ENCODE measurements at places on chromosomes 6 and 20.

- no peak for DNase-seq
Observed at GRCh38 chr6:31659649-31660380, 763 bp downstream of the C6orf47 start.

GRCh38 chr6:24441599-24441904 is 38.8 kb downstream of the MRS2 start:
- no peak for DNase-seq

GRCh38 chr20:1382670-1383069 is 10.2 kb downstream of the FKBP1A start:
- DNase-seq, result no peak

- no peak for DNase-seq
Observed at GRCh38 chr6:138204792-138205384, 13.4 kb downstream of the PBOV1 start.

- DNase-seq, result no peak
Observed at GRCh38 chr6:83847179-83847578, 6.0 kb upstream of the RIPPLY2 start.

DNA sequence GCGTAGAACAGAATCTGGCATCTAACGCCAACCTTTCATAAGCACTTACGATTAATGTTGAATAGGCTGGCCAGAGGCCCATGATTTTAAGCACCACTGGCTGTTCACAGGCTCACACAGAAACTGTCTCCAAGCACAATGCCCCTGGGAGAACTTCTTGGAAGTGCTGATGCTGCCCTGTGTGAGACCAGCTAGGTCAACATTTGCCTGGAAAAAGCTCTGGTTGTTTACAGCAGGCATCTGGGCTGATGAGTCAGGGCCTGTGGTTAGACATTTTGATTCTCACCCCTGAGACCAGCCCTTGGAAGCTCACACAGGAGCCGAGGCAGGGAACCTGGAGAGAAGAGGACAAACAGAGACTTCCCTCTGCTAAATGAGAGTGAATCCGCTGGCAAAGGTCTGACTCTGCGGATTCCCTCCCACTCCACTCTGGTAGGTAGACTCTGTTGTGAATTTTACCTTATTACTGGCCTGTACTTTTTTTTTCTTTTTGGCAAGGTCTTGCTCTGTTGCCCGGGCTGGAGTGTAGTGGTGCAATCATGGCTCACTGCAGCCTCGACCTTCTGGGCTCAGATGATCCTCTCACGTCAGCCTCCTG is 6.8 kb upstream of the SULF2 start:
- DNase-seq, result peak; percentile 80

DNA sequence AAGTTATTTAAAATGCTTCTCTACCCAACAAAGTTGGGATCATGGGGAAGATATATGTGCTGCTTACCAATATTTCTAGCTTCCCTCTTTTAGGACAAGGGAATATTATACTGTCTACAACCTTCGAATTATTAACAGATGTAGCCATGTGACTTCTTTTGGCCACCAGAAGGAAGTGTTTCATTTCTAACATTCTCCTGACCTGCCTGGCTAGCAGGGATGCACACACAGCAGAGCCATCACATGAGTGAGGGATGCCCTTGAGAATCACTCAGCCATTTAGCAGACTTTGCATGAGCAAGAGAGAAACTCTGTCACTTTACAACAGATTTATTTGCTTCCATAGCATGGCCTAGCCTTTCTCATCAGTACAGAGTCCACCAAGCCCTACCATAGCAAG is 230.7 kb upstream of the MARCKS start:
- no peak for DNase-seq

- DNase-seq, result no peak
Observed at GRCh38 chr20:39698752-39699151, 736.6 kb downstream of the DHX35 start.

GRCh38 chr6:105223242-105223641 is 43.4 kb upstream of the POPDC3 start:
- DNase-seq, result no peak

GRCh38 chr6:33288141-33288920 is 708 bp downstream of the WDR46 start:
- DNase-seq, result no peak

DNA sequence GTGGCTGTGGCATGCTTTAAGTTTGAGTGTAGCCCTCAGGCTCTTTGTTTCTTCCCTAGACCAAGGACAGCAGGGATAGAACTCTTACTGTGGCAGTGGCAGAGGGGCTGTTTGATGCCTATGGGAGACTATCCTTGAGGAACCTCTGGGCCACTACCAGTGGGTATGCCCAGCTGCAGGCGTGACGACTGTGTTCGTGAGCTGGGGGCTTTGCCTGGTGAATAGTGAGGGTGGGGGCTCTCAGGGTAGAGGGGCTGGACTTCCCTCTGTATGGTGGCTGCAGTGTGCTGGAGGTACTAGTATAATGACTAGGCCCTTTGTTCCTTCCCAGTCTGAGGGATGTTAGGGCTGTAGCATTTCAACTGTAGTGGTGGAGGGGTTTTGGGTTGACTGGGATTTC is 1242.0 kb downstream of the KHDRBS2 start:
- DNase-seq, result no peak

- no peak for DNase-seq
Observed at GRCh38 chr6:37321101-37321500, 32.7 kb upstream of the RNF8 start.

- DNase-seq, result no peak
Observed at GRCh38 chr20:3998998-3999397, 16.4 kb downstream of the RNF24 start.

GRCh38 chr6:109834595-109835437 is 143.3 kb upstream of the GPR6 start:
- no peak for DNase-seq

DNA sequence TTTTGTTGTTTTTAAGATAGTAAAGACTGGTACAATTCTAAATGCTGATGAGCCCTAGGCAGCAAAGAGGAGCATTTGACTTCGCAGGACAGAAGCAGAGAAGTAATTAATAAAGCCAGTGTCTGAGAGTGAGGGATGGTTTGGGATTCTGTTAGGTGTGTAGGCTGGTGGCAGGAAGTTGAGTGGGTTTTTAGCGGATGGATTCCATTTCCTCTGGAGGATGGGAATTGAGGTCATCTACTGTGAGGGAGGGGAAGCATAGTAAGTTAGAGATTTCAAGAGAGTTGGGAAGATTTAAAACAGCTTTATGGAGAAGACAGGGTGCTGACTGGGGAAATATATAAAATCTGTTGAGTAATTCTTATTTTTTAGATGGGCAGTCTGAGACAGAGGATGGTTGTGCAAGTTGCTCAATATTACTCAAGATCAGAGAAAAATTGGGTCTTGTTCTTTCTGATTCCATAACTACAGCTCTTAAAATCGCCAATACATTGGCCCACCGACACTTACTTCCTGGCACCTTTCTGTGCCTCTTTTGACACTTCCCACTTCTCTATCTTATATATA is 48.8 kb downstream of the PRL start:
- DNase-seq, result no peak

- DNase-seq, result no peak
Observed at GRCh38 chr6:42505385-42505718, 53.6 kb upstream of the TRERF1 start.

GRCh38 chr6:46079061-46079460 is 50.7 kb upstream of the ENPP4 start:
- no peak for DNase-seq

DNA sequence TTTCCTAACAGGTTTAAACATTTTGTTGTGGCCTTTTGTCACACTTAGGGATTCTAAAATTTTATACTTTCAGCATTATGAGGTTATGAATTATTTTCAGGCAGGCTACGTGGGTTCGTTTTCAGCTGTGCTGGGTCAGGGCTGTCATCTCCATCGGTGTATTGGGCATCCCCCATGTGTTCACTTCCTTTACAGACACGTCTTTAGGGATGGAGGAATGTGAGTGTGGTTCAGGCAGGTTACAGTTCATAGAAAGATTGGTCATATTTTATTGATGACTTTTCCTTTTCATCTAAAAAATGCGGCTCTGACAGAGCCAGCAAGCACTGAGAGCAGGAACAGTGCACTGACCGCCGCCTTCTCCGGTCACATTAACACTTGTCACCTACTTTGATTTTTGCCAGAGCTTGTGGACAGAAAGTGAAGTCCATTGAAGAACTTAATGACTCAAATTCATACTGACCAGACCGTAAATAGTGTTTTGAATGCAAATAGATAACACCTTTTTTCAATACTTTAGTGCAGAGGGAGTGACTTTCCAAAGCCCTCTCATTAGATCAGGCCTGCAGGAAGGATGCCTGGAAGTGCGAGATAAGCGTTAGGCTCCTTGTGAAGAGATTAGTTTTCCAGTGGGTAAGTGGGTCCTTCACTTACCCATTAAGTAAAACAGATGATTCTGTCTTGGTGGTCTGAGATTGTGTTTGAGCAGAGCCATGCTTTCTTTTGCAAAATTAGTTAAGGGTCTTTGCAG is 113.1 kb downstream of the TIAM2 start:
- no peak for DNase-seq

DNA sequence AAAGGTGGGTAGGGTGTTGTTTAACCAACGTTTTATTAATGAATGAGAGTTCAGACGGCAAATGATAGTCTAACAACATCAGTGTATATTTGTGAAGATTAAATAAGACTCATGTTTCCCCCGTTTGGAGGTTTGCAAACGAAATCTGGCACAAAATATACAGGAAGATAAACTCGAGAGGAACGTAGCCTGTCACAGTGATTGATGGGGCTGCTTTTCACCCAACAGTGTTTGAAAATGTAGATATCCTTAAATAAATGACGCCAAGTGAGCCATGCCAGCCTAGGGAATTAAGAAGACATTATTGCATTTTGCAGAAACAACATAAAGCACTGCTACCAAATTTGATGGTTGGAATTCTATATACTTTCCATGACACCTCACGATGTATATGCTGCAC is 696.5 kb upstream of the FLRT3 start:
- no peak for DNase-seq

DNA sequence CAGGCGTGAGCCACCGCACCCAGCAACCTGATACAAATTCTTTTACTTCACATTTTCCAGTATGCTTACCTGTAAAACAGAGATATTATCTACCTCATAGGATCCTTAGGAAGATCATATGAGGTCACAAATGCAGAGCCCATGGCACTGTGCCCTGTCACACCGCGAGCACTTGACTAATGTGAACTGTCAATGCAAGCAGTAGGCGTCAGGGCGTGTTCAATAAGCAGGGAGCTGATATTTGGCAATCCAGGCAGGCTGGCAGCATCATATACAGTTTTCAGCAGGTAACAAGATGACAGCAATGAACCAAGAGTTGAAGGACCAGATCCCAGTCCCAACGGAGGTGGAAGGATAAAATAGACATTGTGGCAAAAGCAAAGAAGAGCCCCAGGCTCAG is 14.6 kb upstream of the ARID1B start:
- DNase-seq, result no peak

DNA sequence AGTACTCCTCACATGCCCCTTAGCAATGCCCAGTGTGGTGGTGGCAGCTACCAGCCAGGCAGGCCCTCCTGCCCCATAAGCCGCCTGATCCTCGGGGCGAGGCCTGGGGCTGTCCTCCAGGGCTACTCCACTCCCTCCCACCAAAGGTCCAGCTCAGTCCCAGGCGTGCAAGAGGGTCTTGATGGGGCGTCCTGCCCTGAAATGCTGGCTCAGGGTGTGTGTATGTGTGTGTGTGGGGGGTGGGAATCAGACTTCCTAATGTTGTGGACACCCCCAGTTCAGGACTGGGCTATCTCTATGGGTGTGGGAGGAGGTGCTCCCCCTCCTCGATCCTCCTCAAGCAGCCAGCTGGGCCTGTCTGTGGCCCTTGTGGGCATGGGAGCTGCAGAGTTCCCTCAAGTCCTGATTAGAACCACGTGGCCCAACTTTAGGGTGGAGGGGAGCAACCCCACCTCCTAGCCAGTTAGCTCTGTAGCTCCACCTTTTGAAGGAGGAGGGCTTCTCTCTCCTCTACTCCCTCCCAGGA is 7.5 kb downstream of the HSPA12B start:
- no peak for DNase-seq

- no peak for DNase-seq
Observed at GRCh38 chr6:168496997-168497331, 56.0 kb downstream of the SMOC2 start.

GRCh38 chr6:150977281-150977680 is 111.8 kb downstream of the MTHFD1L start:
- no peak for DNase-seq

- no peak for DNase-seq
Observed at GRCh38 chr6:36136034-36136433, 5.7 kb downstream of the MAPK13 start.

GRCh38 chr6:68652117-68652536 is 17.0 kb downstream of the ADGRB3 start:
- no peak for DNase-seq

DNA sequence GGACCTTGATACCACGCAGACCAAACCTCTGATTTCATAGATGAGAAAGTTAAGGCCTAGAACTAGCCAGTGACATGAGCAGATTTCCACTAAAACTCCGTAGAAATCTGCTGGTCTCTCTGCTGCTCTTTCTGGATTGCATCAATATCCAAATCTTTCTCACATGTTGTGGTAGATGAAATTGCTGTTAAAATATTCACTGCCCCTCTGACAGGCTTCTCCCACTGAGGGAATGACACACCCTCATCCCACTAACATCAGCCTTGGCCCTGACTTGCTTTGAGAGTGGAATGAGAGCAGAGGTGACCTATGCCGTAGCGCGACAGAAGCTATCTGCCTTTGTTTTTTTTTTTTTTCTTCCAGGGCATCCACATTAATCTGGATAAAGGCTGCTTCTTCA is 20.4 kb upstream of the EXOC2 start:
- DNase-seq, result no peak

- DNase-seq, result no peak
Observed at GRCh38 chr6:118589186-118589585, 41.1 kb downstream of the PLN start.

GRCh38 chr20:47300071-47300470 is 56.4 kb downstream of the ZMYND8 start:
- DNase-seq, result no peak

- DNase-seq, result no peak
Observed at GRCh38 chr6:134081506-134081905, 29.1 kb upstream of the SLC2A12 start.

DNA sequence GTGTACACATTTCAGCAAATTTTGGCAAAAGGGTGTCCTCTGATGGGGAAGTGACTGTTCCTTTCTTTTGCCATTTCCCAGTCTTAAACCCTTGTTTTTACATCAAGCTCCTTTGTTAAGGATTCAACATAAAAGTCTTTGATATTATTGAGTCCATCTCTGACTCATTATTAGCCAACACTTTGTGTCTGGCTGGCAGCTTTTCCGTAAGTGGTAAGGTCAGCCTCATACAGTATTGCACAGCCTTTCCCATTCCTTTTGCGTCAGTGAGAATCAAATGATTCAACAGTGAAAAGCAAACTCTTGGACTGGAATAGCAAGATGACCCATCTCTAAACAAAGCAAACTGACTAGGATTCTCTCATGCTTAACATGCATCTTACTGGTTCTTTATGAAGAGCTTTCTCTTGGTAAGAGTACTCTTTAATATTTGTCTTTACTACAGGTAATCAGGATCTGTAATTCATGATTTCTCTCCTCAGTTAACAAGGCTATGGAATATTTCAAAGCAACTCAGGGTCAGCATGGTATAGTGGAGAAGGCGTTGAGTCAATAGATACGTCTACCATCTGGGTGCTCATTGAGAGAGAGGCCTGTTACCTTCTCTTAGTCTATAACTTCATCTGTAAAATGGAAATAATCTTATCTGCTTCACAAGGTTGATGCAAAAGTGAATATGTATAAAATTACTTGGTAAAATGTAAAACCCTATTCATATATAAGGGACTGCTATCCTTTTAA is 183.6 kb downstream of the PRL start:
- DNase-seq, result no peak

Data from left hindlimb (tissue), 1 donor.